ENCODE measurements at places on chromosomes 11 and 22.

GRCh38 chr22:24367841-24368240, 59.6 kb upstream of the ADORA2A start:
- DNase-seq, result no peak

DNA sequence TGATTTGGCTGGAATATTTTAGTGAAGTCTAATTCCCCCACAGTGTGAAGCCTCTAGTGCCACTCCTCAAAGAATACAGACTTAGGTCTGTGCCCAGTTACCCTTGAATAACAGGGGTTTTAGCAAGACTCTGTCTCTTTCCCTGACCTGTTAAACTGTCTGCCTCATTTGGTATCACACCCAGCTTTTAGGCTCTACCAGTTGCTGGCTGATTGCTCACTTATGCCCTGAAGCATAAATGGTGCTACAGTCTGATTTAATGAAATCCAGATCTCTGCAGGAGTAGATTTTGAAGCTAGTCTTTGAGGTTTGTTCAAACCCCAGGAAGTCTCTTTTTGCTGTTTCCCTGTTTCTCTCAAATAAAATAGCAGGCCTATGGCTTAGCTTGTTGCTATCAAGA, 45.2 kb upstream of the LIPT2 start:
- no peak for DNase-seq

- DNase-seq, result no peak
Measured at GRCh38 chr22:20446383-20446970, 8.9 kb upstream of the SCARF2 start.

GRCh38 chr11:32006799-32007388, 84.0 kb upstream of the RCN1 start:
- DNase-seq, result no peak

DNA sequence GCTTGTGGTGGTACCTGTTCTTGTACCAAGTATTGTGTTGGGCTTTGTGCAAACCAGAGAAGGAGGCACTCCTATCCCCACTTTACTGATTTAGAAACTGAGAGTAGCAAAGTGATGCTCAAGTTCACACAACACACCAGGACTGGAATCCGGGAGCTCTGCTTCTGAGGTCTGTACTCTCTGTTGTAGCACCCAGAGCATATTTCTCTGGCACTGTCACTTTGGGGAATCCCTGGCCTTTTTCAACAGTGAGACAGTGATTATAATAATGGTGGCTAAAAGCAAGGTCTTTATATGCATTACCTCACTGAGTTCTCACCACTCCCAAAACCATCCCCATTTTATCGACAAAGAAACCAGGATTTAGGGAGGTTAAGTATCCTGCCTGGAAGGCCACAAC, 362.4 kb downstream of the TENM4 start:
- DNase-seq, result no peak
